ENCODE measurements at places on chromosomes 7 and 10.
A peak's percentile ranks its signal among the peaks of the same experiment; 100 is the strongest.

- no peak for DNase-seq
Measured at GRCh38 chr7:117970801-117971200, 97.6 kb upstream of the CTTNBP2 start.

- no peak for DNase-seq
Measured at GRCh38 chr7:25091779-25092178, 33.3 kb downstream of the CYCS start.

DNA sequence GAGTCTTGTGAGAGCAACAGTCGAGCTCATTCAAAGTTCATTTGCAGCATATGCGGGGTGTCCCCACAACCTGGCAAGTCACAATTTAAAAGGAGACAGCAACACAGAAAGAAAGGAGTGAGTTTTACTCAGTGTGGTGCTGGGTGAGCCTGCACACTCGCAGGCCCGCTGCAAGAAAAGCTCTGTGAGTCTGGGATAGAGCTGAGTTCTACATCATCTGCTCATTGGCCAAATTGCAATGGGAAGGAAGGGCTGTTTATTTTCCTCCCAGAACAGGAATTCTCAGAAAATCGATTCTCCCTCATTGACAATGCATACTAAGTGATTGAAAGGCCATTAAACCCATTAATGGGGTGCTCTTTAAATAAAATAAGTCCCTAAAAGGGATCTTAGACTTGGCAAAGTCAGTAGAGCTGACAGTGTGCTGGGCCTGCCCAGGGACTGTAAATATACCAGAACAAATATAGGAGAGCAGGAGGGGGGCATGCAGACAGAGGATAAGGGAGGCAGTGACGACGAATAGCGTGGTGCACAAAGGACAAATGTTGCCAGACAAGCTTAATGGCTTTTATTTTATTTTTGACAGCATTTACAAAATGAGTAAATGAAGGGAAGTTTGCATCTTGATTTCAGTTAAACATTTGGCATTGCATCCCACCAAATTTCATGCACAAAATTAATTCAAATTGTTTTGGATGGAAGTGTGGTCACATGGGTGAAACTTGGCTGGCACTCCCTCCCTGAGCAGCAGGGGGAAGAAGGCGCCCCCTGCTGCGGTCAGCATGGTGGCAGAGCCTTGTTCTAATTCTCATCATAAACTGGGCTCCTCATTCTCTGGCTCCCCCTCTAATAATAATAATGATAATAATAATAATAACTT, 215.7 kb downstream of the SNX10 start:
- no peak for DNase-seq

DNA sequence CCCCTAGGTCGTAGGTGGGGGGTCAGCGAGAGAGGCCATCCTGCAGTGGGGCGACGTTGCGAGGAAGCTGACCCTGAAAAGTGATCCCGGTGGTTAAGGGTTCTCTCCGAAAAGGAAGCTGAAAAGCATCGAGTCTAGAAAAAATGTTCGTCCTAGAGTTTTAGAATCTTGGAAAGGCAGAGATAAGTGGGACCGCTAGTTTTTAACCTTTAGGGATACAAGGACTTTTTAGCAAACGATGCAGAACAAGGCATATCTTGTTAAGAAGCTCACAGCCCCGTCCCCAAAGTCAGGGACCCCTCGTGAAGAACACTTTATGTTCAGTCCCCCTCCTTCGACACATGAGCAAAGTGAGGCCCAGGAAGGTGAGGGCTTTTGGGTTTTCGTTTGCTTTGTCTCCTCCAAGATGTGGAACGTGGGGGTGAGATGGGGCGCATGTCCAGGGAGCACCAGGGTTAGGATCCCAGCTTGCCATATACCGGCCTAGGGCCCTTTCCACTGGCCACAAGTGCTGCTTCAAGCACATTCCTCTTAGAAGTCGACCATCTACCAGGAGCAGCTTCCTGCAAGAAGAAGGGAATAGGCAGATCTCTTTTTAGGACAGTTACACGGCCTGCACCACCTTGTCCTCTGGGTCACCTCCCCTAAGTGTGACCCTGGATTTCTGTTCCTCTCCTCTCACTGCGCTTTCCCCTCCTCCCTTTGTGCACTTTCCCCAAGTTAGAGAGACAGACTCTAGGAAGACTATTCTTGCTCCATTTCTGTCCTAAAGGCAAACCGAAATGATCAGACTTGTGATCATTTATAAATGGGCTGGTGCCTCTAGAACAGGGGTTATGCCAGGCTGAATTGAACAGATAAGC, 969 bp downstream of the SLC35G1 start:
- DNase-seq: peak; percentile 19

DNA sequence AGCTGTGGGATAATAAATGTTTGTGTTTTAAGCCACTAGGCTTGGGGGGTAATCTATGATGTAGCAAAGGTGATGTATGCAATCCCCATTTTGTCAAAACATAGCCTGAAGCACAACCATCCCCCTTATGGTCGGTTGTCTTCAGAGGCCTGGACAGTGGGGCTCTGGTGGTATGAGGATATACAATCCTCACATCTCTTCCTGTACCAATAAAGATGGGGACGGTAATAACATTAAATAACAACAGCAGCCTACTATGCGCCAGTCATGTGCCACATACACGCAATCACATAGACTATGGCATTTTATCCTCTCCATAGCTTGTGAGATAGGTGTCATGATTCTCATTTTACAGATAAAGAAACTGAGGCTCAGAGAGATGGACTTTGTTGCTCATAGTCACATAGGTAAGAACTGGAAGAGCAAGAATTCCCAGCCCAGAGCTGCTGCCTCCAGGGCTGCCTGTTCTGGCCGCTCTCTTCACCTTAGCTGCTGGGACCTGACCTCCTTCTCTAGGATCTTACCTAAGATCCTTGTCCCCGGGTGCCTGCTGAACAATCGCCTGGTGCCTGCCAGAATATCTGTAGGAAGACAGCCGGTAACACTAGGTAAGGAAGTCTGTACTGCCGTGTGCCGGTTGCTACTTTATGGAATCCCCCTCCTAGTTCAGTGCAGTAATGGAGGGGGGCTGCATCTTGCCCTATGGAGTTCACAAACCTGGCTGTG, 108.6 kb downstream of the ARHGAP22 start:
- no peak for DNase-seq

DNA sequence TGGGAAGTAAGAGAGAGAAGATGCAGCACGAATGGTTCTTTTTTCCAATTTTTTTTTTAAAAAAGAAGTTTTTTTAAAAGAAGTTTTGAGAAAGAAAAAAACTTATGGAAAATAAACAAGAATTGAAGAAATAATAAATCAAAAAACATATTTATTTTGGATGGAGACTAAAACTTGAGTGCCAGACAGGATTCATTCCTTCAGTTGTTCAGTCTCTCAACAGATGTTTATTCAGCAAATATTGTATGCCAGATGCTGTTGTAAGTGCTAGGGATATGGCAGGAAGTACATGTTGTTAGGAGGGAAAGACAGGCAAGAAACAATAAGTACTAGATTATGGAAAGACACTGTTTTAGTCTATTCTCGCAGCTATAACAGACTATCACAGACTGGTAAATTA, 750.7 kb upstream of the PHF14 start:
- DNase-seq: no peak

- DNase-seq: peak; percentile 54
Measured at GRCh38 chr10:89122433-89123051, 84.6 kb downstream of the CH25H start.

- DNase-seq: no peak
Measured at GRCh38 chr7:55481155-55481554, 91.1 kb downstream of the VOPP1 start.

GRCh38 chr7:95802270-95802669, 29.9 kb downstream of the DYNC1I1 start:
- DNase-seq: no peak

DNA sequence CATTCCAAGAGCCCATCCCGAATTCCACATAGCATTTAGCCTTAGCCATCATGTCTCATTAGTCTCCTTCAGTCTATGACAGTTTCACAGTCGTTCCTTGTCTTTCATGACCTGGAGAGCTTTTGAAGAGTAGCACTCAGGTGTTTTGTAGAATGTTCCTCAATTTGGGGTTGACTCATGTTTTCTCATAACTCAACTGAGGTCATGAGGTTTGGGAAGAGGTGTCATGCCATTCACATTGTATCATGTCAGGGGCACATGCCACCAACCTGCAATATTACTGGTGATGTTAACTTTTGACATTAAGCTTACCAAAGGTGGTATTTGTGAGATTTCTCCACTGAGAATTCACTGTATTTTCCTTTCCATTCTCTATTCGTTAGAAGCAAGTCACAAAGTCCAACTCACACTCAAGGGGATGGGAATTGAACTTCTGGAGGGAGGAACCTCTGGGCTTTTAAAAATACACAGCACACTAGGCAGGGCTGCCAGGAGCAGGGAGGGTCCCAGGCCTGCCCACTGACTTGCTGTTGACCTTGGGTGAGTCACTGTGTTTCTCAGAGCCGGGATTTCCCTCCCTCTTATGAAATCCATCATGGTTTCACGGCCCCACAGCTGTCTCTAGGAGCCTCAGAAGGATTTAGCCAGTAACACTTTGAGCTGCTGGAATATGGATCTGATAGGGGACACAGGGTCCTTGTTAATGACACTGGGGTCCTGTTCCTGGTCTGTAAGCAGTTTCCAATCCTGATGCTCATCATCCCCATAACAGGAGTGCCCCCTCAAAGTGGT, 74.4 kb upstream of the TCF7L2 start:
- DNase-seq: peak; percentile 68

DNA sequence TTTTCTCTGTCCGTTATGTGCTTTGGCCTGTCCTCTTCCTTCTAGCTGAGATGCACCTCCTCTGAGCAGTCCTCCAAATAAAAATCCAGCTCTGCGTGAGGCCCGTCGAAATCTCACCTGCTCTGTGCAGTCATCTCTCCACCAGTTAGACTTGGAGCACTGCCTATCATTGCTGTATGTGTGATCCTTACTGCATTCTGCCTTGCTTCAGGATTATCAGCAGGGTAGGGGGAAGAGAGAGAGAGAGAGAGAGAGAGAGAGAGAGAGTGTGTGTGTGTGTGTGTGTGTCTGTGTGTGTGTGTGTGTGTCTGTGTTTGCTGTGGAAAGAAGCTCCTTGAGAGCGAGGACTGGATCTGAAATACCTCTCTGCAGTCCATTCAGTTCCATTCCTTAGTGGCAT, 129.4 kb downstream of the CCNY start:
- DNase-seq: no peak

DNA sequence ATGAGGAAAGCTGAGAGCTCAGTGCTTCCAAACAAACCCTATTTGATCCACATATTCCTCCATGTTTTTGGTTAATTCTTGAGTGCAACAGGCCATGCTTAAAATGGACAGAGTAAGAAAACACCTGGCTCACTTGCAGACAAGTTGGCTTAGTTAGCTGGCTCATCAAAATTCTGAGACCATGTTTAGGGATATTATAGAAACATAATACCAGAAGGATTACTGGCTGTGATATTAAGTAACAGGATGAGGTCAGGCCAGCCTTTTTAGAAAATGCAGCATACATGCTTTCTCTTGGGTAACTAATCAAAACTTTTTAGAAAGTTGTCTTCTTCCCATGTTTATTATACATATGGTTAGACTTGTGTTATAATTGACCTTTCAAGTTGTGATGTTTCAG, 867.2 kb upstream of the LRRTM3 start:
- no peak for DNase-seq

GRCh38 chr7:31071645-31072029, 19.5 kb downstream of the ADCYAP1R1 start:
- no peak for DNase-seq

GRCh38 chr10:59372543-59372942, 10.2 kb upstream of the FAM13C start:
- DNase-seq: peak; percentile 69
